Stimulated activated CD8-positive, alpha-beta memory T cell treated with anti-CD3 and anti-CD28 coated beads, Interleukin-7, amount 100 ng/mL, for 1 hour (primary cell): ENCODE measurements at places on chromosomes 6 and 20.

DNA sequence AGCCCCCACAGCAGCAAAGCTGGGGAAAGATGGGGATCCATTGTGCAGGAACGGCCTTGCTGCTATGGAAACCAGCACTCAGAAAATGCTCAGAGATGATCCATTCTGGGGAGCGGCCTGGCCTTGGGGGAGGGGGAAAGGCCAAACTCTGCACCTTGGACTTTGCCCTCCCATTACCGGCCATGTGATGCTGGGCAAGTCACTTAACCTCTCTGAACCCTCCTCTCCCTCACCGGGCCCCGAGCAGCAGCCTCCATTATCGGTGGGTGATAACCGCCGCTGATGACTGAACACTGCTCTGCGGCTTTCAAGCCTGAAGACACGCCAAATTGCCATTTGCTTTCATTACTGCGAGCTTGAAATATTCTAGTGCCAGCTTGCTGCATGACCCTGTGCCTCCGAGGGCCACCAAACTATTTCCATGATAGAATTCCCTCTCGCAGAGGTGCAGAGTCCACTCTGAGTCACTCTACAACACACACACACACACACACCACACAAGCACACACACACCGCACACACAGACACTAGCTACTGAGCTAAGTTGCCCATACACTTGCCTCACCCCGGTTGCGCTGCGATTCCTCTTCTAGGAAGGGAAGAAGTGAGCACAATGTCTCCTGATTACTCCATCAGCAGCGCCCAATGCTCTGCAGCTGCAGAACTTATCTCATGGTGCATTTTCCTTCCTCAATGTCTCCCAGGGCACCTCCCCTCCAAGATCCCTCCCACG lies 20.6 kb upstream of the SIRPA start:
- DNase-seq: no peak

DNA sequence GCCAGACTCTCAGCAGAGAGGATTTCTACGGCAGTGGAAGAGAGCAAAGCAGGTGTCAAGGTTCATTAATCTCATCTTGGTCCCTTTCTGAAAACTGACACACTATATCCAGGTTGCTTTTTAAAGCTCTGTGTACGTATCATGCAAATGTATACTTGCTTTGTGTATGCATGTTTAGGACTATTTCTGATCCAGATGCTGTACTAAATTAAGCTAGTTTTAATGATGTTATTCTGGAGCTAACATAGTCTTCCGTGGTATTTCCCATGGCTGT lies 59.2 kb upstream of the SNX9 start:
- no peak for DNase-seq

- no peak for DNase-seq
These were observed 1.7 kb upstream of the TCP11 start for GRCh38 chr6:35142588-35143569.

DNA sequence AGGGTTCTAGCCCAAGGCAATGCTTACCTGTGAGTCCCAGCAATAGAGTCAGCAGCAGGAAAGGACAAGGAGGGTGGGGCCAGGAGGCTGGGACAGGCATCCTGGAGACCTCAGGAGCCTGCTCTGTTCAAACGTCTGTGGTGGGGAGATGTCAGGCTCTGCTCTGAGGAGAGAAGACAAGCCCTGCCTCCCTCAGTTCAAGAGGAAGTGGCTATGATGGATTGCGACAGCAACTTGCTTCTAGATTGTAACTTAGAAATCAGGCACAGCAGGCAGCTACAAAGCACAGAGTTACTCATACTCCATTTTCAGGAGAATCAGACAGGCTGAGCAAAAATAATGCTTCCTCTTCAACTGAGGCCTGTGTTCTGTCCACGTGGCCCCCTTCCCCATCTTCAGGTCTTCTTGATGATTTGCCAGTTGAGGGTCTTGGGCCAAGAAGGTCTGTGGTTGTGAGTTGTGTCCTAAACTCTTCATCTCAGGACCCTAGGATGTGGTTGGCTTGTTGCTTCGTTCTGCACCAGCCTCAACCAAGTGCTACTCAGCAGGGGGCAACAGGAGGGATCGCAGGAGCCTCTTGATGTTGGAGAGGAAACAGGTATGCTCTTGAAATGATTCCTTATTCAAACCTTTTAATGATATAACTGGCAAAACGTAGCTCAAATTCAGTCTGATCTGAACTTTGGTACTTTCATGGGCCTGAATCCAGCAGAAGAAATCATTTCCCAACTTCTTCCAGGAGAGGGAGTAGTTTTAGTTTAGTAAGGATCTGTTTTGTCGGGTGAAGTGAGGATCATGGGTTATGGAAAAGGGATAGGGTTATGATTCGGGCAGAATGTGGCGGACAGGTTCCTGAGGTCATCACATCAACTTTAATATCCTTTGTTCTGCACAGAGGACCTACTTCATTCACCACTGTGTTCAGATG lies 31.0 kb downstream of the SIRPB1 start:
- no peak for DNase-seq

- DNase-seq: no peak
These were observed 152.7 kb downstream of the EYA4 start for GRCh38 chr6:133393891-133394290.

GRCh38 chr20:25014816-25015215 lies 22.3 kb upstream of the APMAP start:
- no peak for DNase-seq
